ENCODE measurements at places on chromosomes 1 and 21.
A peak's percentile ranks its signal among the peaks of the same experiment; 100 is the strongest.

- DNase-seq = no peak
Measured at GRCh38 chr1:248710305-248710900, 7.8 kb upstream of the OR14I1 start.

GRCh38 chr21:41783476-41784180 is 16.8 kb upstream of the RIPK4 start:
- DNase-seq = peak; percentile 97

DNA sequence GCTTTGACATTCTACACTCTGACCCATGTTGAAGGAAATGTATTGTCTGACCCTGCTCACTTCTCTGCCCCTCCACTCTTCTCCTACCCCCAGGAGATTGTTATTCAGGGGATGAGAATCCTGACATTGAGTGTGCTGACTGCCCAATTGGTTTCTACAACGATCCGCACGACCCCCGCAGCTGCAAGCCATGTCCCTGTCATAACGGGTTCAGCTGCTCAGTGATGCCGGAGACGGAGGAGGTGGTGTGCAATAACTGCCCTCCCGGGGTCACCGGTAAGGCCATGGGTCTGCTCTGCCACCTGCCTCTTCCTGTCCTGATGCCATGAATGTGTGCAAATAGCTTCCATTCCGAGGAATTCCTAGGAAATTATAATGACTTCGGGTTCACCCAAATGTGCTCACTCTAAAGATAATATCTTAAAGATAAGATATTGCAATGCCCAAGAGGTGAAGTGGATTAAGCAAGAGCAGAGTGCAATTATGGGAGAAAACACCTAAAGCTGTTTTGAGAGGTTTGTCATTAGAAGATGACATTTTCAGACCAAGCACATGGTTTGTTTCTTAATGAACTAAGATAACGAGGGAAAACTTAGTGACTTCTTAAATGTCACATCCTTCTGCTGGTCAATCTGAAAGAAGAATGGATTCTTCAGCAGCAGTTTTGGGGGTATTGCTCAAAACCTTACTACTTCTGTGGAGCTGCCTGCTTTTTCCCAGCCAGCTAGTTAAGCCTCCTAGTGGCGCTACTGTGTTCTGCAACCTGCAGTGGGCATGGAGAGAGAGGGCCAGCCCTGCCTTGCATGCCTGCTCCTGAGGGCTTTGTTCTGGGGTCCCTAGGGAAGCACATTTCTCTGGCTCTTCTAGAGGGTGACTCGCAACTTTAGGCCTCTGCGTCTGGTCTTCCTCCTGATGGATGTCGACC is 41.6 kb downstream of the LAMC2 start:
- no peak for DNase-seq

- no peak for DNase-seq
Measured at GRCh38 chr1:29895201-29895600, 658.9 kb downstream of the PTPRU start.

DNA sequence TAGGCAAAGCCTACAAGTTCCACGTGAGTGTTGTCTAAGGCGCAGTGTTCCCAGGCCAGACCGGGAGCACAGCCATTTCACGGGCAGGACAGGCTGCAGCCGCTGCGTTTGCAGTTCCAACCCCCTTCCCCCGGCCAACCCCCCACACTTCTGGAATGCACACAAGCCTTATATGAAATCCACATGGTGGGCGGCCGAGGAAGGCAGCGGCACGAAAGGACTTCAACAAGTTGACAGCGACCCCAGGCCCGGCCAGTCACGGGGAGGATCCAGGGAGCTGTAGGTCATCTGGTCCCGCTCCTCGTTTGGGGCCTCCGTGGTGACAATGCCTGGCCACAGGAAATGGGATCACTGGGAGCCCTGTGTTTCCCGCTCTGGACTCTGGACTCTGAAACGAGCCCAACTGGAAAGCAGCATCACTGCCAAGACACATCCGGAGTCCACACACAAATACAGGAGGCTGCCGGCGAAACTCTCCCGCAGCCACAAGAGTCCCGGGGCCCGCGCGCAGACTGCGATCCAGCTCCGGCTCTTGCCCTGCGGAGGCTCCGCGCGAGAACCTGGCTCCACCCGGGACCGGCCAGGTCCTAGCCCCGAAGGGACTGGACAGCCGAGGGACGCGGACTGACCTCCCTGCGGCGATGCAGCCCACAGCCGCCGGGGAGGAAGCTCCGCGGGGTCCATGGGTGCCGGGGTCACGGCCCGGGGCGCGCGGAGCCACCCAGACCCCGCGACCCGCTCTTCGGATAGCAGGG is 794 bp downstream of the NID1 start:
- no peak for DNase-seq

DNA sequence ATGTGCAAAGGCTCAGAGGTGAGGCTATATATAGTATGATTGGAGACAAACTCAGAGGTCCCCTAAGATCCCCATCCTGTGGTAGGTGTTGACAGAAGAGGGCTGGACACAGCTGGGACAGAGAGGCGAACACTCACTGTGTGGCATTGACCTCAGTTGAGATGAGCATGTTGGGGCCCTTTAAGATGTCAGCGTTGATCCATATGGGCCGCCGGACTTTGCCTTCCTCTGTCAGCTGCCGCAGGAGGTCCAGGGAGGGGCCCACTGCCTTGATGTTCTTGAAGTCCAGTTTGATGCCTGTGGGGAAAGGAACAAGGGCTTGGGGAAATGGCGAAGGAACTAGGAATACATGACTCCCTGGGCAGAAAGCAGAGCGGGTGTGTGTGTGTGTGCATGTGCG is 8.8 kb downstream of the FAM151A start:
- no peak for DNase-seq

Data from epithelial cell of prostate (primary cell).